ENCODE measurements at places on chromosomes 6 and 20.

- H3K4me3 ChIP-seq: no peak overlapping the region
- DNase-seq: no peak
- H3K27me3 ChIP-seq: no peaks in the 10 kb centered on the region
- no peaks in the 10 kb centered on the region for H3K4me1 ChIP-seq
- H3K27ac ChIP-seq: no peak overlapping the region
These were observed 12.5 kb downstream of the SYCP2 start for GRCh38 chr20:59920944-59921343.

GRCh38 chr6:8982668-8983067 lies 547.3 kb upstream of the SLC35B3 start:
- H3K27me3 ChIP-seq: no peaks in the 10 kb centered on the region
- H3K4me1 ChIP-seq: no peaks in the 10 kb centered on the region
- DNase-seq: no peak
- H3K27ac ChIP-seq: no peak overlapping the region
- H3K4me3 ChIP-seq: no peak overlapping the region
- no peaks in the 10 kb centered on the region for H3K36me3 ChIP-seq

DNA sequence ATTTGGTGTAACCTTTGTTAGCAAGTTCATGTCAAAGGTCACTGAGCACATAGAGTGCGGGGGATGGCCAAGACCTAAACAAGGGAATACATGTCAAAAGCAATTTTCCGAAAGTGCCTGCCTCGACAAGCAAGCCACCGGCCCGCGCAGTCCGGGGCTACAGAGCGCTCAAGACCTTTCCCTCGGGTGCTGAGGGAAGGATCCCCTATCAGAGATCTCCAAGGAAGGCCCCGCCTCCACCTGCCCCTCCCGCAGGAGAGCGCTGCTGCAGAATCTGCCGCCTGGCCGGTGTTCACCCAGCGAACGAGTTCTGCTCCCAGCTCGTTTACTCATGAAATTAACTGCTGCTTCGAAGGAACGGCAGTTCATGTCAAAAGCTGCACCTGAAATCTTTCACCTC lies 252.7 kb downstream of the BMP7 start:
- H3K27ac ChIP-seq: no peak overlapping the region
- no peak for DNase-seq
- H3K27me3 ChIP-seq: no peaks in the 10 kb centered on the region
- H3K4me1 ChIP-seq: no peaks in the 10 kb centered on the region
- no peaks in the 10 kb centered on the region for H3K36me3 ChIP-seq
- no peak overlapping the region for H3K4me3 ChIP-seq

GRCh38 chr20:32010666-32011065 lies 428 bp downstream of the CCM2L start:
- H3K36me3 ChIP-seq: no peaks in the 10 kb centered on the region
- H3K4me3 ChIP-seq: no peak overlapping the region
- no peaks in the 10 kb centered on the region for H3K27me3 ChIP-seq
- H3K4me1 ChIP-seq: no peaks in the 10 kb centered on the region

DNA sequence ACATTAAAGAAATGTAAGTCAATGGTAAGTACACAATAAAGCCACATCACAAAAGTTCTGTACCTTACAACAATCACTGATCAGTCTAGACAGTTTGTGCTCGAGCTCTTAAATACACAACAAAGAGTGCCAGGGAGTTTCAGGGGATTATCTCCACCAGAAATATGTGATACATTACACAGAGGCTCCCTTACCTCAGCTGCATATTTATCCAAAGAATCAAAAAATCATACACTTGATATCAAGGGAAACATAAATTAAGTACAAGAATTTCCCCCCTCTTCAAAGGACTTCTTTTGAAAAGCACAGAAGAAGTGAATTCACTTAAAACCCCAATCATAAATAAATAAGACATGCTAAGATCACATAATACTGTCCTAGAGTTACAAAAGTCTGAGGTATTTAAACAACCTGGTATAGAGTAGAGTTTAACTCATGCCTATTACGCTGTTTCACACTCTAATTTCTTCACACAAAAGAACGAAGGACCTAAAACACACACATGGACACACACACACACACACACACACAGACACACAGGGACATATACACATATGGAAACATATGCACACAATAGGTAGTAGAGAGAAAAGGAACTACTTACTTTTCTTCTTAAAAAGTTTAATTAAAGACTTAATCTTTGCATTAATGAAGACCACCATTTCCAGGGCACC lies 528 bp downstream of the NHSL1 start:
- H3K36me3 ChIP-seq: no peaks in the 10 kb centered on the region
- peaks cover 4% of the 10 kb centered on the region for H3K27me3 ChIP-seq
- DNase-seq: no peak
- H3K4me3 ChIP-seq: no peak overlapping the region
- H3K4me1 ChIP-seq: no peaks in the 10 kb centered on the region

Data from naive thymus-derived CD4-positive, alpha-beta T cell (primary cell).